ENCODE measurements at places on chromosomes 11 and 22.

DNA sequence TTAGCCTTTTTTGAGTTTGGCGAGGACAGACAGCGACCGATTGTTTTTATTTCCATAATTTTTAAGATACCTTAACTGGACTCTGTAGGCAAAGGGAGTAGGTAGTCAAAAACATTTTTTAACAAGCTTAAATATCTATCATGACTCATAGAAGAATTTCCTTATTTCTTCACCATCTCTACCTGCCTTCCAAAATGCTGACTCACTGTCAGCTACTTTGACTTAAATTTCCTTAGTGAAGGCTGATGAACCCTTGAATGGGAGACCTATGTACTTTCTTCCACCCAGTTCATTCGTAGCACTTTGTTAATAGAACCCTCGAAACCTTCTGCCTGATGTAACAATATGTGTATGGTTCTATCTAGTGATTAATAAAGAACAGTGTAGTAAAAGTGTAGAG is 1.1 kb upstream of the MTMR2 start:
- no peak for DNase-seq
- no peak overlapping the region for H3K27ac ChIP-seq

DNA sequence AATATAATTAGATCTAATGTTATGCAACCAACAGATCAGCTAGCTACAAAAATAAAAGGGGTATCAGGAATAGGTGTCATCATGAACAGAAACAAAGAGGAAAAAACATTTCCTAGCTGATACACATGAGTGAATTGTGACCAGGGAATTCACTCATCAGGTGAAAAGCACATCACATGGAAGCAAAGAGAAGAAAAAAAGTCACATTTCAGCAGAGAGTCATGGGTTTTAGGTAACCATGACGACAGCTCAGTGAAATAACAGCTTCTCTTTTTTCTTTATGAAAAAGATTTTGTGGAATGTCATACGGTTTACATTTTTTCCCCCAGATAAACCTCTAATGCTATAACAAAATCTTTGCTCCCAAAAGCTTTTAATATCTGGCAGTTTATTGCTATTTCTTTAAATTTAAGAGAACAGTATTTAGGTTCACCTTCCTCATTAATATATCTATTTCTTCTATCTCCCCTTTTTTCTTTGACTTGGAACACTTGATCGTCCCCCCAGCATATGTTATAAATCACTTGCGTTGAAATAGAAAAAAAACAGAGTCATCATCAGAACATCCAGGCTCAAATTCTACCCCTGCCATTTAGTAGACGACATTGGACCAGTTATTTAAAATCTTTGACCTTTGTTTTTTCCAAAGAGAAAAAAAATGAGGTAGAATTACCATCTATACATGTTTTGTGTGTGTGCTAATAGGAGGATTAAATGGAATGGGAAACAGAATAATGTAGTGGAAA is 5.3 kb downstream of the TYR start:
- no peak overlapping the region for H3K27ac ChIP-seq
- no peaks in the 10 kb centered on the region for H3K27me3 ChIP-seq
- H3K36me3 ChIP-seq: no peaks in the 10 kb centered on the region

DNA sequence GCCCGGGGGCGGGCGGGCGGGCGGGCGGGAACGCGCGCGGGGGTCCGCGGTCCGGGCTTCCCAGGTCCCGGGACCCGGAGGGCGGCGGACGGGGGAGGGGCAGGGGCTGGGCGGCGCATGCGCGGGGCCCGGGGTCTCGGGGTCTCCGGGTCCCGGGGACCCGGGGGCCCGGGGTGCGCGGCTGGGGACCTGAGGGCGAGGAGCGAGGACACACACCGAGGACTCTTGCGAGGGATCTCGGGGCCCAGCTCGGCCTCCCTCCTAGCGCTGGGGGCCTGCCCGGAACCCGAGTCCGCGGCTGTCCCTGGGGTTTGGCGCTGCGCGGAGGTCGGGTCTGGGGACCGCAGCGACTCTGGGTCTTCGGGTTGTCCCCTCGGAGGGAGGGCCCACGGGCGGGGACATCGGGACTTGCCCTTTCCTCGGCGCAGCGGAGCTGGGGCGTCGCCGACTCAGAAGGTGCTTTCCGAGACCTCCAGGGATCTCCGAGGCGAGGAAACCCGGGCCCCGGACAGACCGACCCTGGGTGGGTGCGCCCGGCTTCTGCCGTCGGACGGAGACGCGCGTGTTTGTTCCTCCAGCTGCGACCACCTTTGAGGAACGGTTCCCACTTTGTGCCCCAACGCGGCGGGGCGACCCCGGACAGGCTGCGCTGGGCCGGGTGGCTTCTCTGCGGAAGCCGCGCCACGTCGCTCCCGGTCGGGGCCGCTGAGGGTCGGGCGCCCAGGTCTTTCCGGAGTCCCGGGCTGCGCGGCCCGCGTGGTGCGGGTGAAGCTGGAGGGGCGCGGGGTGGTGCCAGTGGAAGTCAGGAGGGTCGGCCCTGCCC is 540 bp downstream of the PPARA start:
- peak overlapping the region; percentile 74 for H3K27ac ChIP-seq
- H3K4me1 ChIP-seq: peaks cover 20% of the 10 kb centered on the region
- peak; percentile 72 for DNase-seq
- peaks cover 17% of the 10 kb centered on the region for H3K36me3 ChIP-seq

DNA sequence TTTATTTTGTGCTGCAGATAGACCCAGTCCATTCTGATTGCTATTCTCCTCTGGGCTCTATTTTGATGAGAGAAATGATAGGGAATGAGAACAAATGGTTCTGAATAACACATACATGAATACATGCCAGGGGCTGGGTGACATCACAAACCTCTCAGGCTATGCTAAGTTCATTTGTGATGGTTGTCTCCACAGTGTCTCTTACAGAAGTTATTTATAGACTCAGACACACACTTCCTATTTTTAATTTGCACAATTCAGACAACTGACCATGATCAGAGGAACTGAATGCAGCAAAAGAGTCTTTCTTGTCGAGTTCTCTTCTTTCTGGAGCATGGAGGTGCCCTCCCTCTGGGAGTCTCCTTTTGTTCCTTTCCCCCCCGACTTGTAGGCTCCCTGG is 991.7 kb downstream of the OPCML start:
- no peak for DNase-seq
- H3K4me1 ChIP-seq: no peaks in the 10 kb centered on the region
- H3K27me3 ChIP-seq: no peaks in the 10 kb centered on the region
- no peaks in the 10 kb centered on the region for H3K36me3 ChIP-seq
- no peak overlapping the region for H3K4me3 ChIP-seq

- no peak overlapping the region for H3K27ac ChIP-seq
- H3K4me1 ChIP-seq: peaks cover 17% of the 10 kb centered on the region
- peaks cover 74% of the 10 kb centered on the region for H3K27me3 ChIP-seq
- no peaks in the 10 kb centered on the region for H3K36me3 ChIP-seq
These were observed 2.4 kb upstream of the WNT11 start for GRCh38 chr11:76208438-76209374.

DNA sequence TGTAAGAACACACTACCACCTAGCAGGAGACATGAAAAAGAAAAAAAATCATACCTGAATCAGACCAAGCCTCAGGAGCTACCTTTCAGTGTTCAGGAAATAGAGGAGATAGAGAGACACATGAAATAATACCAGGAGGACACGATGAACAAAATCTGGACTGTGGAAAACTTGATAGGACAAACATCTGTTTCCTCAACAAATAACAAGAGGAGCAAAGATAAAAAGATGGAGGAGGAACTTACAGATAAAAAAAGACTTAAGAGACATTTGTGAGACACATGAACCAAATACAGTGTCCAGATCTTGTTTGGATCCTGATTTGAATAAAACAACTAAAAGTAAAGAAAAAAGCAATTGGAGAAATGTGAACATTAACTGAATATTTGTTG is 12.4 kb upstream of the KCNE3 start:
- no peaks in the 10 kb centered on the region for H3K36me3 ChIP-seq
- DNase-seq: no peak
- H3K4me3 ChIP-seq: no peak overlapping the region
- no peak overlapping the region for H3K27ac ChIP-seq

DNA sequence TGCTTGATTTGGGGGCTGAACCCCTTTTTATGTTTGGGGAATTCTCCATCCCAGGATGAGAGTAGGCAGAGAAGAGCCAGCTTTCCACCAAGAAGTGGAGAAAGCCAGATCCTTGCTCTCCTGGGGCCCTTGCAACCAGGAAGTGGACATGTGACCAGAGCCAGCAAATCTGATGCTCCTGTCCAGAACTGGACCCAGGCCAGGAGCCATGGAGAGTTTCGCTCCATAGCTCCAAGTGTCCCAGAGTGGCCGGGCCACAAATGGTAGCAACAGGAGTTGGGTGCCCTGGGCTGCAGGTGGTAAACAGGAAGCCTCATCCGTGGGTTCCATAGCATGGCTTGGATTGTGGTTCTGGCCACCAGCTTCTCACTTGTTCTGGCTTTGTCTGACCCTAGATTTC is 93.9 kb upstream of the CD82 start:
- DNase-seq: no peak
- H3K4me3 ChIP-seq: no peak overlapping the region
- no peaks in the 10 kb centered on the region for H3K36me3 ChIP-seq
- peaks cover 29% of the 10 kb centered on the region for H3K27me3 ChIP-seq

- peak overlapping the region; percentile 34 for H3K27ac ChIP-seq
- H3K4me3 ChIP-seq: peak overlapping the region; percentile 35
- H3K4me1 ChIP-seq: peaks cover 17% of the 10 kb centered on the region
- peak; percentile 51 for DNase-seq
- H3K27me3 ChIP-seq: peaks cover 10% of the 10 kb centered on the region
- H3K36me3 ChIP-seq: no peaks in the 10 kb centered on the region
These were observed 40.3 kb upstream of the E2F8 start for GRCh38 chr11:19281041-19281440.

DNA sequence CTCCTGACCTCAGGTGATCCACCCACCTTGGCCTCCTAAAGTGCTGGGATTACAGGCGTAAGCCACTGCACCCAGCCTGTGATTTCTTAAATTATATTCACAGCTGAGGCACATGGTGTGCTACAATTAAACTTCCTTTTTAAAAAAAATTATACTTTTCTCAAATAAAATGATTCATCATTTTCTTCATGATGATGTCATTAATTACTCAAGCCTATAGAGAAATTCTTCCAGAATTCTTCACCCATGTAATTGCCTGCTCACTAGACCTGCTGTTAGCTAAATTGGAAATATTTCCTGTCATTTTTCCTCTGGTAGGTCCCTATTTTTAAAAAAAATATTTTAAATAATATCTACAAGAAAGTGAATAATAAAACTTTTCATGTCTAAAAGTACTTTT is 440.0 kb upstream of the ANO3 start:
- DNase-seq: no peak
- no peaks in the 10 kb centered on the region for H3K36me3 ChIP-seq
- H3K4me3 ChIP-seq: no peak overlapping the region
- H3K27me3 ChIP-seq: no peaks in the 10 kb centered on the region
- H3K27ac ChIP-seq: no peak overlapping the region

DNA sequence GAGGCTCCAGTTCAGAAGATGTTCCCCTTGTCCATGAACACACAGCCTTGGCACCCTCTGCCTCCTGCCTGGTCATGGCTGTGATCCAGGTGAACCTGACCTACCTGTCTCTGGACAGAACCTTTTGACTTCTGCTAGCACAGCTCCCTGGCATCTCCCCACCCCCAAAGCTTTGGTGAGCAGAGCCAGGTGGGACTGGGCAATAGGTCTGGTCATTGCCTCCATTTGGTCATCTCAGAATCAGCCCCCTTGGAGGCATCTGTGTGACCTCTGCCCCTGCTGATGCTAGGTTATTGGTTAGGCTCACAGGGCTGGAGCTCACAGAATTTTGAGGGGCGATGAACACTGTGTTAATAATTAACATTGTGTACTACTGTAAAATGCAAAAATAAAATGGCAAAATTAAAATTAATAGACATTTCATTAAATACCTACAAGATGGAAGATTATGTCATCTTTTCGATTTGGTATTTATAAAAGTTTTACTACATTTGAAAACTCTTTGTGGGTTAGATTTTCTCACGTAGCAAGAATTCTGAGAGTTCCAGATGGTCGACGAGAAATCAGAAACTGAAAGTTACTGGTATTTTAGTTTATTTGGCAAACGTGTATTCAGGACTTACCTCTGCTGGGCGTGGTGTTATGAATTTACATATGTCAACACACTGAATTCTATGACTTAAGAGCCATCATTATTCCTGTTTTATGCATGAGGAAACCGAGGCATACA is 8.3 kb upstream of the KIAA0930 start:
- H3K4me1 ChIP-seq: peaks cover 26% of the 10 kb centered on the region
- no peaks in the 10 kb centered on the region for H3K27me3 ChIP-seq
- no peak for DNase-seq
- no peak overlapping the region for H3K4me3 ChIP-seq

DNA sequence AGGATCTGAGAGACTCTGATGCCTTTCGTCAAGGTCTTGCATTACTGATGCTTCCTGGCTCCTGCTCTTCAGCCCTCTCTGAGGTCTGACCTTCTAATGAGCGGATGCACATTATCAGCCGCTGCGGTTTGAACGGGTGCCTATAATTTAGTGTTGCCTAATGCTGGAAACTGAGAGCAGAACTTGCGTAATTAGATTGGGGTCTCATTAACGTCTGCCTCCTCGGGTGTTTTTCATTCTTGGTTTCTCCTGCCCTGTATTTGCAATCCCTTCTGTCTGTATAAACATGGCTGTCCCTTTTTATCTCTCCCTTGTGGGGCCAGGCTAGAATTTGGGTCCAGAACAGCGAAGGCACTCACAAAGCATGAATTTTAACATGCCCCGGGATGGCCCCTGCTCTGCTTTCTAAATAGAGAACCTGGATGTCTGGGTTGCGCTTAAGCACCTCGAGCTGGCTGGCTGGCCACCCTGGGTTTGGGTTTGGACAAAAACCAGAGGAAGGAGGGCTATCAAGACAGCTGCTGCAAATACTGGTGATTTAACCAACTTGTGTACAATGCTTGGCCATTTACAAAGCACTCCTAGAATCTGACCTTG is 118.6 kb downstream of the TIMP3 start:
- H3K27ac ChIP-seq: no peak overlapping the region
- H3K36me3 ChIP-seq: no peaks in the 10 kb centered on the region
- no peak for DNase-seq
- H3K27me3 ChIP-seq: peaks cover 2% of the 10 kb centered on the region

- no peak overlapping the region for H3K27ac ChIP-seq
- no peak overlapping the region for H3K4me3 ChIP-seq
- H3K4me1 ChIP-seq: peaks cover 7% of the 10 kb centered on the region
These were observed 31.5 kb downstream of the KIAA0930 start for GRCh38 chr22:45208993-45209838.

All from activated CD8-positive, alpha-beta memory T cell treated with anti-CD3 and anti-CD28 coated beads, Interleukin-2, amount 10 ng/mL, durations not matched to agents 7 days and 5 days (primary cell).